CD4-positive, alpha-beta T cell treated with Interleukin-4 for 1 hour (primary cell): ENCODE measurements at places on chromosomes 12 and 14.
A peak's percentile ranks its signal among the peaks of the same experiment; 100 is the strongest.

GRCh38 chr12:1553987-1554982, 40.1 kb downstream of the FBXL14 start:
- DNase-seq = no peak

DNA sequence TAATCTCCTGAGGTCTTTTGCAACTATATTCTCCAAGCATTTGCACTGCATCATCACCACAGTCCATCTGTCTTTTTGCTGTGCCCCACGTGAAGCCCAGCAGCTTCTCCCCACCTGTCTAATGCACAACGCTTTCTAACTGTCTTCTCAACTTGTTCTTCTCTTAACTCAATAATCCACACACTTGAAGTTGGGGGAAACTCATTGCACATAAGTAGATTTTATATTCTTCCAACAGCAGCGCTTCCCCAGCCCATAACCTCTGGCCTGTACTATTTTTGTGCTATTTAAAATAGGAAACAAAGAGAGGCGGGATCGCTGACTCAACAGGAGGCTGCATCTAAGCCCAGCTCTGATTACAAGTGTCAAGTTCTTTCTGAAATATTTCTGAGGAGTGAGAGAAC, 226.7 kb downstream of the GXYLT1 start:
- no peak for DNase-seq

GRCh38 chr14:85921241-85921640, 391.3 kb downstream of the FLRT2 start:
- DNase-seq = no peak

GRCh38 chr14:67863223-67863622, 43.6 kb downstream of the RAD51B start:
- no peak for DNase-seq

GRCh38 chr12:62032870-62033269, 227.3 kb upstream of the USP15 start:
- DNase-seq = no peak

- no peak for DNase-seq
These were observed 266.3 kb upstream of the PRKD1 start for GRCh38 chr14:30193845-30194501.

DNA sequence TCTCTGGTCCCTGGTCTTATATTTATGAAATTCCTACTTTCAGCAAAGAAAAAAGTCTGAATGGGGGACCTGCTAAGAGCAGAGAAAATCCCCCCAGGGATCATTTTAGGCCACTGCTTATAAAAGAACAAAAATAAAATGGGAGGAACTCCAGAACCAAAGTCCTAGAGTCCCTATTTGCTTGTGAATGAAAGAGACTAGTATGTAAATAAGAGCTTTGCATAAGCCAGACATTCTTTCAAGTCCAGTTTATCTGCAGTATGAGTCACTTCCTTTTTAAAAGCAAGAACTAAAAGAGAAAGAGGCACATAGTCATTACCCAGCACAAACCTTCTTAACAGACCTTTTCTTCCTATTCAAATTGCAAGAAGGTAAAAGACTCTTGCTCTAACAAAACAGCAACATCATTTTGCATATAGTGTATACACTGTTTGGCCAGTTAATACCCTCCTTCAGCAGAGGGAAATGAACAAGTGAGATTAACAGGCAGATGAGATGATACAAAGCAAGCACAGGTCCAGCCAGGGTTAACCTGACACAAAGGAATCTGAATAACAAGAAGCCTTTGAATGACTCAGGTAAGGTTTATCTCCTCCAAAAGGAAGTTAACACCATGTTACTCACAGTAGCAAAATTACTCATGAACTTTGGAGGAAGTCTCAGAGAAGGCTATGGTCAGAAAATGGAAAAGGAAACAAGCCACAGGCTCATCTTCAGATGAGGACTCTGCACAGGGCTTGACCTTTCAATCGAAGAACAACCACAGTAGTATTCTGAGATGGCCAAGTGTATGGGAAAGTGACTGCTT, 87.3 kb downstream of the PHLDA1 start:
- no peak for DNase-seq

DNA sequence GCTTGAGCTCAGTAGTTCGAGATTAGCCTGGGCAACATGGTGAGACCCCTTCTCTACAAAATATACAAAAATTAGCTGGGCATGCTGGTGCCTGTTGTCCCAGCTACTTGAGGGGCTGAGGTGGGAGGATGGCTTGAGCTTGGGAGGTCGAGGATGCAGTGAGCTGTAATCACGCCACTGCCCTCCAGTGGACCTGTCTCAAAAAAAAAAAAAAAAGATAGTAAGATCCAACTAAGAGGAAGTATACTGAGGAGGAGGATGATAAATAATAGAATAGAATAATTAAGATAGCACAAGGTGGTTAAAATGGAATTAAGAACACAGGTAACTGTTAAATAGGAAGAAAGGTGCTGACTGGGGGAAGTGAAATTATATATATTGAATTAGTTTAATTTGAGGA, 37.0 kb upstream of the BAZ1A start:
- DNase-seq = no peak

DNA sequence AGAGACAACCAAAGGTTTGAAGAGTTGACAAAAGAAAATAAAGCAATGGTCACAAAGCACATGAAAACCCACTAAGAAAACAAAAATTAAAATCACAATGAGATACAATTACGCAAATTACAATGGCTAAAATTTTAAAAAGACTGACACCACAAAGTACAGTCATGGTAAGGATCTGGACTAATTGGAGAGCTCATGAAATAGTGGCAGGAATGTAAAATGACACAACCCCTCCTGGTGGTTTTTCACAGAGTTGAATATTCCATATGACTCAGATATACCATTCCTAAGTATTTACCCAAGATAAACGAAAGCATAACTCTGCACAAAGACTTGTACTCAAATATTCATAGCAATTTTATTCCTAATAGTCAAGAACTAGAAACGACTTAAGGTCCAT, 65.9 kb downstream of the NOVA1 start:
- no peak for DNase-seq

- DNase-seq = no peak
These were observed 70.6 kb downstream of the KIF21A start for GRCh38 chr12:39372204-39372925.

DNA sequence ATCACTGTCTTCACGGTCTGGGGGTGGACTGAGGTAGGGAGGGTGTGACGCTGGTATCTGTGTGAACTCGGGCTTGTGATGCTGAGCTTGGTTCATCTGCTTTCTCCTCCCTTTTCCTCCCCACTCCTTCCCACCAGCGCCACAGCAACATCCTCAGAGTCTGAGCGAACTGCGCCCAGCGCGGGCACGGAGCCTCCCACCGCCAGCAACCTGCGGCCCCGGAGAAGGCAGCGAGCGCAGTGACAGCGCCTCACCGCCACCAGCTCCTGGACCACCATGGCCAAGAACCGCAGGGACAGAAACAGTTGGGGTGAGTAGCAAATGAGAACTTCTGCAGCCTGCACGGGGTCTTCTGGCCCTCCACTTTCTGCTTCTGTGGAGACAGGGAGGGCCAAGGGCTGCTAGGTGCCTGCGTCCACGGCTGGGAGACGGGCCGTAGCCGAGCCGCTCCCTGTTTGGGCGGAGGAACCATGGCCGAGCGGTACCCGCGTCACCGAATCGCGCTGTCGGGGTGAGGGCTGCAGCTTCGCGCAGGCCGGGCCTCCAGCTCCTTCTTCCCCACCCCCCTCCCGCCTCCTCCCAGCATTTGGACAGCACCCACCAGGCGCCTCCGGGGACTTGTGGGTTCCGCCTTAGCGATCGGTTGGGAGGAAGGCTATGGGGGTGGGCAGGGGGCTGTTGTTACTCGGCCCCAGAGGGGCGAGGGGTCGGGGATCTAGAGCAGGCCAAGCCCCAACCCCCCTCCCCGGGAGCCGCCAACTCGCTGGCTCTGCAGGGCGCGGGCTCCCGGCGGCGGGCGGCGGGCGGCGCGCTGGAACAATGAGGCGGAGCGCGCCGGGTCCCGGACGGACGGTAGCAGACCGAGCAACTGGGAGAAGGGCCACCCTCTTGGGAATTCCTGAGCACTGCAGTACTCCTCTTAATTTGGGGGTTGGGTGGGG, at the start of gene ATL1:
Gene ATL1 (plus strand): TSS at position 156 of the 941 bp plus-strand sequence. CDS start 121 bp downstream, at position 277.
- DNase-seq = peak; percentile 21

GRCh38 chr14:21579976-21580375, at the start of gene OR10G3:
Gene OR10G3 (minus strand): TSS chr14:21580076. CDS start chr14:21570744, 9,332 bp downstream.
- no peak for DNase-seq

DNA sequence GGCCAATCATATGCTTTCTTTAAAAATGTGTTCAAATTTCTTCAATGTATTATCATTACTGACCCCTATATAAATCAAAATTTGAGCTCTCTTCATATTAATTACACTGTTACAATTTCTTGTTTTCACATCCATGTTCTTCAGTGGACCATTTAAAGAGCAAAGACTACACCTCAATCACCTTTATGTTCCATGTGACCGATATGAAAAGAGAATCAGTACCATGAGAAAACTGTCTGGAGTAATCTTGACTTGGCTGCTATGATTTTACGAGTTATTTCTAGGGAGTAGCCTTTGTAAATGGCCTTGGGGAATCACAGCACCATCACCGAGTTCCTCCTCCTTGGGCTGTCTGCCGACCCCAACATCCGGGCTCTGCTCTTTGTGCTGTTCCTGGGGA, at the start of gene OR8S1:
Gene OR8S1 (plus strand): TSS at position 301 of the 400 bp plus-strand sequence. CDS start 0 bp downstream, at position 301.
- no peak for DNase-seq

DNA sequence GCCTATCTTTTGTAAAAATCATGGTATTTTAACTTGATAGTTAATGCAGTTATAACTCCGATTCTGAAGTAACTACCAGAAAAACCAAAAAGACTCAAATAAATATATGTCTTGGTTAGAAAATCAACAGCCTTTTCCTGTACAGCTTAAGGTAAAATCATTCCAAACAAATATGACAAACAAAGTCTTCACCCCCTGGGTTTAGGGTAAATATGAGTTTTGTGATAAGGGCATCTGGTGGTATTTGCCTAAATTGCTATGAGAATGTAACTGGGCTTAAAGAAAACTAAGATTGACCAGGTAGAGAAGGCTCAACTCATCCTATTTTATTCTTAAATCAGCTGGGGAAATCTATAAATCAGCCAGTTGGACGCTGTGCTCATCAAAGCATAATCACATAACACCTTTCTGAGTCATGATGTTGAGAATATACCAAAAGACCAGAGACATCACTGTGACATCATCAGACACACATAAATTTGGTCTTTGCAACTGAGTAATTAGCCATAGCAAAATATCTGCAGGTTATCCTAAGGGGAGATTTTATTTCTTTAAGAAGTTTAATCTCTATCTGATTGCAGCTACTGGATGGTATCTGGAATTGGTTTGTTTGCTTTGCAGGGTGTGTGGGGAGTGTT, 133.9 kb downstream of the STXBP6 start:
- no peak for DNase-seq

DNA sequence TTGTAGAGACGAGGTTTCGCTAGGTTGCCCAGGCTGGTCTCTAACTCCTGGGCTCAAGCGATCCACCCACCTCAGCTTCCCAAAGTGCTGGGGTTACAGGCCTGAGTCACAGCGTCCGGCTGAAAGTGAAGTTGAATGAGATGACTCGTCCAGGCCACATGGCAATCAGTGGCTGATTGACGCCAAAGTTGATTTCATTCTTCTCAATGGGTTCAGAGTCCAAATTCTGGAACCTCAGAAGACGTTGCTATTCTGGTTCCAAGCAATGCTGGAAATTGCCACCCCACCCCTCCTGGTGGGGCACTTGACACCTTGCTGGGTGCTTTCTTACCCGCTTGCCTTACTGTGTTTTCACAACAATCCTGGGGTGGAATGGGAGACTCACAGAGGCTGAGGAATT, 14.9 kb downstream of the ABCB9 start:
- no peak for DNase-seq

- DNase-seq = no peak
These were observed 86.5 kb downstream of the FLRT2 start for GRCh38 chr14:85616386-85616885.

GRCh38 chr12:111170543-111170942, 198.4 kb downstream of the PHETA1 start:
- peak; percentile 17 for DNase-seq

- no peak for DNase-seq
These were observed 34.5 kb upstream of the CCT2 start for GRCh38 chr12:69550569-69551350.

GRCh38 chr14:103142026-103142425, 18.8 kb downstream of the TNFAIP2 start:
- DNase-seq = no peak

GRCh38 chr12:93219947-93220346, 157.8 kb upstream of the NUDT4 start:
- no peak for DNase-seq

DNA sequence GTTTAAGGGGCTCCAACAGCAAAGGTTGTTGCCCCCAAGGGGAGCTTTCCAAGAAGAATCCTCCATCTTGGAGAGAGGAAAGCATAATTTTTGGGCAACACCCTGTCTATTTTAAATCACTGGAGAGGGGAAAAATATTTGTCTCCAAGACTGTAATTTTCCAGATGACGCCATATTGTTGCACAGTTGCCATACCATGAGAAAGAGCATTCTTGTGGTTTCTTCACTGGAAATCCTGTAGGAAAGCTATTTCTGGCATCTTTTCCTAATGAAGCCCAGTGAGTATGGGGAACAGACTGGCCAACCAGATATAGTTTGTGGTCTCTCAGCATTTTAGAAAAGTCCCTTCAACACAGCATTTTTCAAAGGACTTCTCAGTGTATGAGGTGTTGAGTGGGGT, 88.1 kb upstream of the MANSC4 start:
- DNase-seq = no peak

DNA sequence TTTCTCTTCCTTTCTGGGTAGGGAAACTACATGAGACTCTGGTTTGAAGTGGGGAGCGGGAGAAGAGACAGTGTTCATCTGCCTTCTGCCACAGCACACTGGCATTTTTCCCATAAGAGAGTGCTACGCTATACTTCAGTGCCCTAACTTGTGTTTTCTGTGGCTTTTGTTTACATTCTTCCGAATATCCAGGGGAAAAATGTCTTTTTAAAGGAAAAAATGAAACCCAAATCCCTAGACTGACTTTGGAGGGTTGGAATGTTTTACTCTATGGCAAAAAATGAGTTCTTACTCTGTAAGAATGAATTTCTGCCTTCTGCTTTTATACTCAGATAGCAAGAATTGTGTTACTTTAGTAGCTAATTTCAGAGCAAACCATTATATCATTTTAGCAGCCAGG, 88.1 kb upstream of the TMEM263 start:
- DNase-seq = no peak
